Activated CD8-positive, alpha-beta memory T cell treated with anti-CD3 and anti-CD28 coated beads for 24 hours (primary cell): ENCODE measurements at places on chromosomes 3 and 15.

- no peak for DNase-seq
Measured at GRCh38 chr15:38075466-38075865, 141.0 kb downstream of the TMCO5A start.

DNA sequence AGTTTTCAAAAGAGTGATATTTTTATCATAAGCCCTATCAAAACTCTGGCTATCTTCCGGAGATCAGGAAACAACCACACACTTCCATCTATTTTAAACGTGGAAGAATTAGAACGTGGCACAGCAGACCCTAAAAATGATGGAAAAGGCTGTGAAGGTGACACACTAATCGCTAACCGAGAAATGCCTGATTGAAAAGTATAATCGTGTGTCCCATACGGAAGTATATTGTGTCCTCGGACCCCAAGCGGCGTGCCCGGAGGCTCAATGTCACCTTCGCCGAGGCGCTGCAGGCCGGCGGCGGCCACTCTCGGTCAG is 642 bp downstream of the COX5A start:
- no peak for DNase-seq

- DNase-seq = no peak
Measured at GRCh38 chr3:106401666-106402490, 533.1 kb upstream of the CBLB start.

DNA sequence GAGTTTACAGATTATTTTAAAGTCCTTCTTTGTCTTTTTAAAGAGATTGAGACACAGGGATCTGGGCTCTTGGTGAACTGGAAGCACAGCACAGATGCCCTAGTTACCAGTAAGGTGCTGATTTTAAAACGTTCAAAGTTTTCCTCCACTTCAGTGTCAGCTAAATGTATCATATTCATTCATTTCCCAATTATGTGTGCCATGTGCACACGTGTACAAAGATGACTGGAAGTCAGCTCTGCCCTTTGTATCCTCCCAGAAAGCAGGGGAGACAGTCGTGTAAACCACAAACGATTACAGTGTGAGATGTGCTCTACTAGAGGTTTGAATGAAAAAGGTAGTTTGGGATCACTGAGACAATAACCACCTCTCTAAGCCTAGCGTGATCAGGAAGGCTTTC is 730 bp downstream of the ZKSCAN7 start:
- DNase-seq = no peak
